ENCODE measurements at places on chromosomes 3 and 15. TPM values are rescaled to one million over a fixed set of nuclear protein-coding genes. Genes with fewer than 3 reads are reported as not detected.

The FBN1 gene
- 142 TPM for total RNA-seq

- DNase-seq = no peak
Observed at GRCh38 chr3:63441262-63441661, 163.2 kb downstream of the SYNPR start.

- DNase-seq = no peak
Observed at GRCh38 chr3:39115870-39116269, 8.4 kb downstream of the TTC21A start.

DNA sequence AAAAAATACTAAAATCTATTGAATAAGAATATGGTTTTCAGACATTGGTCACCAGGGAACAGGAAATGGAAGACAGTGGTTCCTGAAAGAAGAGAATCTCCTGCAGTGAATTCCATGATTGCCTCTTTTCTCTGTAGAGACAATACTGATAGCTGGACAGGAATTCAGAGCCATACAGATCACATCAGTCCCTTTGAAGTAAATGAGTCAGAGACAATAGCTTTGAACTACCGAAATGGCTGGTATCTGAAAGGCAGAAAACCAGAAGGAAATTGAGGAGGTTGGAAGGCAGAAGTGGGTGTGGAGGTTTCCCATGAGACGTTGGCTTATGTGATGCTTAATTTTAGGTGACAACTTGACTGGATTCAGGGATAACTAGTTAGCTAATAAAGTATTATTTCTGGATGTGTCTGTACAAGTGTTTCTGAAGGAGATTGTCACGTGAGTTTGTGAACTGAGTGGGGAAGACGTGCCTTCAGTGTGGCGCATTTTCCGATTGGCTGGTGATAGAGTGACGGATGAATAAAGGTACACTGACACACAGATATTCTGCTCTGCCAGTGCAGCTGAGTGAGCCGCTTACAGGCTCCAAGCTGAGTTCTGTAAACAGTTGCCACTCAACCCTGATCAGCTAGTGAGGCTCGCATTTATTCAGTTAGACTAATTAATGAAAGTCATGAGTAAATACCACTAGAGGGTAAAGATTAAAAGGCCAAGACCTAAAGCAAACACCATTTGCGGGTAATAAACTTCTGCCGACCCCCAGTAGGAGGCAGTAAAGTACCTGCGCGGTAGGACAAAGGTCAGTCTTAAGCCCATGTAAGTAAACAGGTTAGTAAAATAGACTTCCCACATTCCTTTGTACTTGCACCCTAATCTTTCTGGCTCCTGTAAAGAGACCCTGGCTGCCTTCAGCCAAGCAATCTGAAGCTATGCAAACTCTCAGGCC lies 1298.6 kb downstream of the SI start:
- DNase-seq = no peak

The ARHGAP11A gene
- total RNA-seq = 47.3 TPM

GRCh38 chr3:18127174-18127858 lies 297.8 kb downstream of the SATB1 start:
- DNase-seq = no peak

DNA sequence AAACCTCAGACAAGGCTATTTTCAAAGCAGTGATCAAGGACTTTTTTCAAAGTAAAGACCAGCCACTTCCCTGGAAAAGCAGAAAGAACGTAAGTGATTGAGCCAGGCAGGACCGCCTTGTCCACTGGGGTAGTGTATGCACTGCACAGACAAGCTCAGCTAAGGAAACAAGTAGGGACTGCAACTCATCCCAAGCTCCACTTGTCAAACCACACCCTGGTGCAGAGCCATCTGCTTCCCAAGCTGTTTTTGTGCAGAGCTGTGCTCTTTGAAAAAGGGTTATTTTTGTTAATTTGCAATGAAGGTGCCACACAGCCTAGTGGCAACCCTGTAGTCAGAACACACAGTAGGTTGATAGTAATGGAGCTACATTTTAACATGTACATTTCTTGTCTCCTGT lies 193.3 kb downstream of the ADAMTS9 start:
- DNase-seq = no peak

Data from A172 (cell line).